ENCODE measurements at places on chromosomes 4 and X.

- DNase-seq: no peak
Observed at GRCh38 chr4:185480016-185480732, 8.6 kb upstream of the CCDC110 start.

- no peak for DNase-seq
Observed at GRCh38 chr4:85939595-85939994, 420.3 kb downstream of the MAPK10 start.

DNA sequence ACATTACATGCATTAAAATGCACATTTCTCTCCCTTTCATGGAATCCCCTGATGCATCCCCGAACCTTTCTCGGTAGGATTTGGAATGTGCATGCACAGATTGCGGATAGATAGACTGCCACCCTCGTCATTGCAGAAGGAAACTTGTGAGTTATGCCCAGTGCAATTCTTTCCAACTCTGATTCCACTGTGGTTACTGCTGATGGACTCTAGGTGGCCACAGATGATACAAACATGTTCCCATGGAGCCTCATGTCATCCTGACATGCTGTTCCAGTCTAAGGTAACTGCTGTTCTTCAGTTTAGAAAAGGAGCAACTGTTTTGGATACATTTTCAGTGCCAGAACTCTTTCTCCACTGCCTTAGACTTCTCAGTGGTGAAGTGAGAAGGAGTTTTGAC lies 9.1 kb upstream of the VCX3B start:
- no peak for DNase-seq

- no peak for DNase-seq
Observed at GRCh38 chr4:139171876-139172691, 4.9 kb downstream of the ELF2 start.

- DNase-seq: peak; percentile 99
Observed at GRCh38 chrX:989959-990510, 222.4 kb downstream of the CRLF2 start.

DNA sequence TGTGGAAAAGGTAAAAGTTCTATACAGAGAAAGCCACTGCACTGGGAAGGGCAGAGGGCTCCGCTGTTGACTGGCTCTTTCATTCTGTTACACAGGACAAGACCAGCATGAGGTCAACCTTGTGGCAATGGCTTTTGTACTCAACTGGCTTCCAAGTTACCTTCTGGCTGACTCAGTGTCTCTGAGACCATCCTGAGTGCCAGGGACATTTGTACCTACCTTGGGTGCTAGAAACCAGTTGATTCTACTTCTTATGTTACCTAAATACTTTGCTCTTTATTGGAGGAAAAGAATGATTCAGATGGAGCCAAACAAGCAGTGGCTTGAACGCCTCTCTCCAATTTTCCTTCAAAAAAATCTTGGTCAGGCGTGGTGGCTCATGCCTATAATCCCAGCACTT lies 123.2 kb downstream of the RBM47 start:
- DNase-seq: no peak

DNA sequence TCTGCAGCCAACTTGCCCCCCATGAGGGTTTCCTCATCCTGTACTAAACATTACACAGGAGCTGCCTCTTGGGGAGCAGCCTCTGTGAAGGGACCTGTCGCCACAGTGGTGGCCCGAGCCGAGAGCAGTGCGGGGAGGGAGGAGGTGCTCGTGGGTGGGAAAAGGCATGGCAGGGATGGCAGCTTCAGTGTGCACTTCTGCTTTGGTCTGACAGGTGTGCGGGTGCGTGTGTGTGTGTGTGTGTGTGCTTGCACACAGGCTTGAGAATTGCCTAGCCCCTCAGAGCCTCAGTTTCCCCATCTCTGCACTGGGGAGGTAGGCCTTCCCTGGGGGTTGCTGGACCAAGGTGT lies 3.9 kb downstream of the SH3TC1 start:
- DNase-seq: no peak

GRCh38 chr4:148030193-148030873 lies 298.4 kb downstream of the ARHGAP10 start:
- peak; percentile 73 for DNase-seq

DNA sequence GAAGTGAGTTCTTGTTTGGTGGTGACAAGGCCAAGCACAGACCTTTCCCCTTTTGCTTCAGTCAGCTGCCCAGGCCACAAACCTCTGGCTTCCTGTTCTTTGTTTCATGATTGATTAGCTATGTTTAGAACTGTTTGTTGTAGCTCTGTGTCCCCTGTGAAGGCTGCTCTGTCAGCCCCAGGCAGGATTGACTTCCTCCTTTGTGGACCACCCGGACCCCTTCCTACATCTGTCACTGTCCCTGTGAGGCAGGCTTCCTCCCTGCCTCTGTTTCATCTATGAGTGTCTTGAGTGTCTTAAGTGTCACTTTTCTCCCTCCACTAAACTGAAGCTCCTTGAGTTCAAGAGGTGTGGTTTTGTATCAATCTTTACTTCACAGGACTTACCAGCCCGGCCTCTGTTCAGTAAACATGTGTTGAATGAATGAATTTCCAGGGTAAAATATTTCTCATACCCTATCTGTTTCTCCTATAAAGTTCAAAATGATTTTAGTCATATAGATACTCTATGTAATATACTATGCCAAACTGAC lies 83.5 kb downstream of the ZNF674 start:
- DNase-seq: no peak

- no peak for DNase-seq
Observed at GRCh38 chr4:10045481-10045880, 24.2 kb upstream of the SLC2A9 start.

- DNase-seq: no peak
Observed at GRCh38 chr4:8495803-8496202, 55.2 kb downstream of the TRMT44 start.

GRCh38 chr4:148782284-148782683 lies 340.1 kb upstream of the NR3C2 start:
- DNase-seq: no peak

DNA sequence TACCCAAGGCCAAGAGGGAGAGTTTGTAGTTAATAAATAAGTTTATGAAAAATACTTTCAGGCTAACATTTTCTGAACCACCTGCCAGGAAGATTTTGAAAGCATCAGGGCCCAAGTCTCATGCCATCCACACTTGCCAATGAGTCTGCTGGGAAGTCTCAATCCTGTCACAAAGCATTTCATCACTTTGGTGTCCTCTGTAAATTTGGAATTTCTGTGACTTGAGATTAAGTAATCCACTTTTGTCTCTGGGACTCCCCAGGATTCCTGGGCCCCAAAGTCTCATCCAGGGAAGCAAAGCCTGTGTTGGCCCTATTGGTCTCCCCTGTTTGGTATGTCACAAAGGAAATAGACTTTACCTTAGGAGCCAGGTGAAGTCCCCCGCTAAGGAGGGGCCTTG lies 99.2 kb upstream of the GPC4 start:
- no peak for DNase-seq

GRCh38 chrX:95950679-95951078 lies 734.0 kb upstream of the DIAPH2 start:
- no peak for DNase-seq

DNA sequence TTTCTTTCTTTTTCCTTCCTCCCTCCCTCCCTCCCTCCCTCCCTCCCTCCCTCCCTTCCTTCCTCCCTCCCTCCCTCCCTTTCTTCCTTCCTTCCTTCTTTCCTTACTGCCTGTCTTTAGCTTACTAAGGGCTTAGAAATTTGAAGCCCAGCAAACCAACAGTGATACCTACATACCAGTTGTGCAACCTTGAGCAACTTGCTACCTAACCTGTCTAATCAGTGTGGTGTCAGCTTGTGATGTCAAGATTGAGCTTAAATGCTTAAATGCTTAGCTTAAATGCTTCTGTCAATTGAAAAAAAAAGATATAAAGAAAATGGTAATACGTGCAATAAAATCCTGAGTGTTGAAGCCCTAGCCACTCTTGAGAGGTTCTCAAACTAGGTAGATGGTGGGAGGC lies 728.6 kb downstream of the TRIML1 start:
- no peak for DNase-seq

DNA sequence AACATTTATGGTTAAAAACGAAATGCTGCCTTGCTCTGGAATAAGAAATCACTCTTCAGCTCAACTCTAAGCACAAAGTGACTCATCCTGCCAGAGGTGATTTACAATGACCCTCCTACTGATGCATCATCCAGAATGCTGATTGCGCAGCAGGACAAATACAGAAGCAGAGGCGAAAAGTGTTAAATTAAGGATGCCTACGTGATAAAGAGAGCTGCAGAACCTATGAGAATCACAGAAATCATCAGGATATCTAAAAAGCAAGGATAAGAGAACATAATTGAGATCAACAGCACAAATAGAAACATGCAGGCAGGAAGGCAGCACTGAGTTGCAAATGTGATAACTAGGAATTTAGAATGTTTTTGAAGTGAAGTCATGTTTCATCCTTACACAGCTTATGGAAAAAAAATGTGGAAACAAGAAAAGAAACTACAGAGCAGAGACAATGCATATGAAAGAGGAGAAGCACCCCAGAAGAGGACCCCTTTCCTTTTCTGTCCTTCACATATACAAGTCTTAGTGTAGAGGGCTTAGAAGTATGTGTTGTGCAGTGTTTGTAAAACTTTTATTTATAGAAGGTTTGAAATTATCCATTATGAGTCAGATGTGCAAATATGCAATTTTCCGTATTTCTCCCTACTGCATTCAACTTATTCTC lies 188.4 kb downstream of the SLC7A11 start:
- DNase-seq: no peak

DNA sequence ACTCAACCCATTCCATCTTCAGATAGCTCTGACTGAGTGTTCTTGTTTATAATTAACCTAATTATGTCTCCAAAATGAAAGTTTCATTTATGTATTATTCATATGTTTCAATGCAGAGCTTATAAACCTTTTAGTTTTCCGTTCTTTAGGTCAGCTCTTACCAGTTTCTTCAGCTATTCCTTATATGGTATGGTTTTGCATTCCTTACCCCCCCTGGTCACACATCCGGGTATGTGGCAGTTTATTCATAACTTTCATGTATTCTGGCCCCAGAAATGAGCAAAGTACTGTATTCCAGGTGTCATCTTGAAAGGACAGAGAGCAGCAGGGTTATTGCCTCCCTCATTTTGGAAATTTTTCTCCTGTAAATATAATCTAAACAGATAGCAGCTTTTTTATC lies 16.8 kb upstream of the IGSF1 start:
- DNase-seq: no peak

- DNase-seq: no peak
Observed at GRCh38 chr4:144223661-144224060, 83.1 kb upstream of the GYPA start.
